ENCODE measurements at places on chromosomes 5 and 9.
A peak's percentile ranks its signal among the peaks of the same experiment; 100 is the strongest.

GRCh38 chr9:17005056-17005823, 129.6 kb upstream of the CNTLN start:
- DNase-seq = no peak

DNA sequence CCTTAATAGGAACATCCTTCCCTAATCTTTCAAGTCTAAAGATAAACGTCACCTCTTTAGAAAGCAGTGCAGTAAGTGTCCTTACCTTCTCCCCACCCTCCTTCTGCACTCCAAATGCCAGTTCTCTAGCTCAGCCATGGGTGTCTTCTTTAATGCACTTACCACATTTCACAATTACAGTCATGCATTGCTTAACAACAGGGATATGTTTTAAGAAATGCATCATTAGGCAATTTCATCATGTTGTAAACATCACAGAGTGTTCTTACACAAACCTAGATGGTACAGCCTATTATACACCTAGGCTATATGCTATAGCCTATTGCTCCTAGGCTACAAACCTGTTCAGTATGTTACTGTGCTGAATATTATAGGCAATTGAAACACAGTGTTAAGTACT, 91.2 kb downstream of the RFX3 start:
- no peak for DNase-seq

- DNase-seq = peak; percentile 78
These were observed 482.9 kb downstream of the AGTPBP1 start for GRCh38 chr9:85258823-85259370.

DNA sequence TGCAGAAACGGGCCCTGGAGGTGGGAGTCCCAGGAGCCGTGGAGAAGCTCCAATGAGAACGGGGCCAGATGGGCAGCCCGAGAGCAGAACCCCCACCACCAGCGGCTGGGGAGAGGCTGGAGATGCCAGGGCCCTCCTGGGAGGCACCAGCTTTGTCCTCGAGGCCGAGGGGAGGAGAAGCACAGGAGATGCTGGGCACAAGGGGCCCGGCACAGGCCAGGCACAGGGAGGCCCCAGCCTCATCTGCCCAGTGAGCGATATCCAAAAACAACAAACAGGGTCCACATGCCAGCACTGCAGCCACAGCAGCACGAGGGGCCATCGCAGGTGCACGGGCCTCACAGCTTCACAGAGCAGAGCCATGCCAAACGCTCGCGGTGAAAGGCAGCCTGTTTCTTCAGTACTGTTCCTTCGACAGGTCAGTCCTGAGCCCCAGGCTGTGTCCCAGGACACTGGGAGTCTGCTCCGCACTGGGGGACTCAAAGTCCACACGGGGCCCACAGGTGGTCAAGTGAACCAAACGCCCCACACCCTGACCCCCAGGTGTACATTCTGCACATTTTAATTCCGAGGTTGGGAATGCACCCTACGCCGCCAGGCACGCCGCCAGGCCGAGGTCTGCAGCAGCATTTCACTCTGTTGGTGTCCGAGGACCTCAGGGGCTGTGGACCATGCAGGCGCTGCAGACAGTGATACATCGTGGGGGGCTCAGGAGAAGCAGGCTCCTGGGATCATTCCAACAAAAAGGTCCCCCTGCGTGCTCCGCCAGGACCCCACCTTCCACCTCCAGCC, 9.5 kb downstream of the LPCAT1 start:
- DNase-seq = no peak

- no peak for DNase-seq
These were observed 56.6 kb downstream of the ELAVL2 start for GRCh38 chr9:23769307-23769935.

- DNase-seq = peak; percentile 34
These were observed 17.7 kb downstream of the RALGDS start for GRCh38 chr9:133103183-133103986.

- no peak for DNase-seq
These were observed 14.6 kb downstream of the HSPB3 start for GRCh38 chr5:54470128-54470527.

DNA sequence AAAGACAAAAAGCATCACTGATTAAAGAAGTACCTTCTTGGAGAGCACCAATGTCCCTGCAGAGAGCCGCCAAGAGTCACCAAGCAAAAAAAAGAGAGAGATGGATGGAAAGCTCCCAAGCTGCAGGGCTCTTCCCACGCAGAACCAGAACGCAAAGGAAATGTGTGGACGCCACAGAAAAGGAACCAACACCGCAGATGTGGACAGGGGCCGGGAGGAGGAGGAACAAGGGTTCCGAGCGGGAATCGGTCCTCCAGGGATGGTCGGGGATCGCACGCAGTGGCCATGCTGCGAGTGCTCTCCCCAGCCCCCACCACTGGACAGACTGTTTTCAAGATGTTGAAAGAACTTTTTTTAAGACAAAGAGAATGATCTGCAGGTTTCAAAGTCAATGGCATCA, 40.2 kb upstream of the ZNF354A start:
- peak; percentile 9 for DNase-seq

GRCh38 chr9:100021931-100022330, 76.9 kb downstream of the ERP44 start:
- no peak for DNase-seq

- no peak for DNase-seq
These were observed 46.0 kb downstream of the CNOT6 start for GRCh38 chr5:180540050-180540694.

DNA sequence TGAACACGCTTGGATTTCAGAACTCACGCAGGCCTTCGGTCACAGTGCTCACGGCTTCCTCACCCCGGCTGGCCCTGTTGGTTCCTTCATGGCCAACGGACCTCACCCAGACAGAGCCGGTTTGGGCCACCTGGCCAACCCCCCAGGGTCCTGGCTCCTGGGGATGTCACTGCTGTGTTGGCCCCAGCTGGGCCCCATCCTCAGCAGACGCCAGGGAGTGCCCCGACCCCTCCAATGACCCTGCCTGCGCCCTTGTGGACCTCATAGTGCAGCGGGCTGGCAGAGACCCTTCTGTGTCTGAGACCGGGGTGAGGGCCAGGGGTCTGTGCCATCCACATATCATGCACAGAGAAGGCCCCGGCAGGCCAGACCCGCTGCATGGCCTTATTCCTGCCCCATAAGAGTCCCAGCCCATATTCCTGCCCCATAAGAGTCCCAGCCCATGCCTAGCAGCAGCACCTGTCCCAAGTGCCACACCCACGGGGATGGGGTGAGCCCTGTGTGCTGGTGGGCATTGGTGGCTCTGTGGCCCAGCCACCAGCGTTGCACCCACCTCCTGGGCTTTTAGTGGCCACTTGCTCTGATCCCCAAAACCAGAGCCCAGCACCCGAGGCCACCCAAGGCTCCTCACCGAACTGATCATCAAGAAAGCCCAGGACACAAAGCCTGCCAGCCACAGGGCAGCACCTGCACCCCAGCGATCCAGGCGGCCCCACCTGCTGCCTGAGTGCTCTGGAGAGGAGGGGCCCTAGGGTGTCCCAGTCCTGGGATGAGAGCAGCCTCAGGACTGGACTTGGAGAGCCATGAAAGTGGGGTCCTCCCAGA, 1.3 kb upstream of the LPCAT1 start:
- no peak for DNase-seq

DNA sequence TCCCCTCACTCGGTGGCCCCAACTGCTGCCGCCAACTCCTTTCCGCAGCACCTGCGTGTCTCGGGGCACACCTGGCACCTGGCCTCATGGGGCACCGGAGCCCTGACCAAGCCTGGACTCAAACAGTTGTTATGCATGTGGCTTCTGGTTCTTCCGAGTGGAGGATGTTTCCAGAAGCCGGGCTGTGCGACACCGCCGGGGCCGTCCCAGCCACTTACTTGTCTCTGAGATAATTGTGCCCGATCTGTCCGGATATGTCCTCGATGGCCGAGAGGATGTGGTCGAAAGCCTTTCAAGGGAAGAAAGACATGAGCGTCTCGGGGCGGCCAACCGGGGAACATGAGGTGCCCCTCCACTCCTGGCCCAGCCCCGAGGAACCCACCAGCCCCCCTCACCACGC, 38.4 kb downstream of the EXOC3 start:
- DNase-seq = no peak

GRCh38 chr9:22922222-22922621, 475.6 kb downstream of the DMRTA1 start:
- DNase-seq = no peak

GRCh38 chr5:119373449-119373858, 17.6 kb downstream of the TNFAIP8 start:
- no peak for DNase-seq

GRCh38 chr5:172008111-172008455, 1.6 kb upstream of the FBXW11 start:
- no peak for DNase-seq

- DNase-seq = no peak
These were observed 29.5 kb upstream of the SMU1 start for GRCh38 chr9:33105959-33106358.

GRCh38 chr5:157913575-157913974, 54.6 kb upstream of the CLINT1 start:
- DNase-seq = no peak

- no peak for DNase-seq
These were observed 212.2 kb downstream of the PDZD2 start for GRCh38 chr5:31850981-31851689.

- DNase-seq = no peak
These were observed 130.6 kb upstream of the PDE4D start for GRCh38 chr5:60024104-60024503.

GRCh38 chr5:10286162-10286861, 21.4 kb downstream of the CMBL start:
- peak; percentile 68 for DNase-seq

DNA sequence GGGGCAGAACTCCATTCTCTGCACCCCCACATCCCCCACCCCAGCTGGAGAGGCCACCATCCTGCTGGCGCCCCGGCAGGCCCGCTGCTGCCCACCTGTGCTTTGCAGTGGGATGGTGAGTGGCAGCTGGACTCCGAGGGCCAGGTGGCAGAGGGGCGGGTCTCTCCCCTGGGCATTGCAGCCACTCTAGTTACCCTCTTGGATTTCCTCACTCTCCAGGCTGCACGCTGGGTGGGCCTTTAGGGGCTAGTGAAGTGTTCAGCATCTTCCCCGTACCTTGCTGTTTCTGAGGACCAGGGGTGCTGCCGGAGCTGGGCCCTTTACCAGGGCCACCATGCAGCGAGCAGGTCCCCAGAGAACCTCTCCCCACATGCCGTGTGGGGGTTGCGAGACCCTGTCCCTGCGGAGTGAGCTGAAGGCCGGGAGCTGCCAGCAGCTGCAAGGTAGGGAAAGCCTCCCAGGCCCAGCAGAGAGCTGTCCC, 88.4 kb upstream of the SH3PXD2B start:
- DNase-seq = no peak

GRCh38 chr5:83281658-83282057, 189.9 kb upstream of the VCAN start:
- no peak for DNase-seq

- no peak for DNase-seq
These were observed 24.6 kb downstream of the SPARC start for GRCh38 chr5:151661968-151662732.

All from occipital lobe (tissue), 3 donors.